Fibroblast of pulmonary artery (primary cell): ENCODE measurements at places on chromosomes 11 and 22.
A peak's percentile ranks its signal among the peaks of the same experiment; 100 is the strongest.

- DNase-seq: no peak
Measured at GRCh38 chr11:49302360-49302759, 94.0 kb upstream of the FOLH1 start.

DNA sequence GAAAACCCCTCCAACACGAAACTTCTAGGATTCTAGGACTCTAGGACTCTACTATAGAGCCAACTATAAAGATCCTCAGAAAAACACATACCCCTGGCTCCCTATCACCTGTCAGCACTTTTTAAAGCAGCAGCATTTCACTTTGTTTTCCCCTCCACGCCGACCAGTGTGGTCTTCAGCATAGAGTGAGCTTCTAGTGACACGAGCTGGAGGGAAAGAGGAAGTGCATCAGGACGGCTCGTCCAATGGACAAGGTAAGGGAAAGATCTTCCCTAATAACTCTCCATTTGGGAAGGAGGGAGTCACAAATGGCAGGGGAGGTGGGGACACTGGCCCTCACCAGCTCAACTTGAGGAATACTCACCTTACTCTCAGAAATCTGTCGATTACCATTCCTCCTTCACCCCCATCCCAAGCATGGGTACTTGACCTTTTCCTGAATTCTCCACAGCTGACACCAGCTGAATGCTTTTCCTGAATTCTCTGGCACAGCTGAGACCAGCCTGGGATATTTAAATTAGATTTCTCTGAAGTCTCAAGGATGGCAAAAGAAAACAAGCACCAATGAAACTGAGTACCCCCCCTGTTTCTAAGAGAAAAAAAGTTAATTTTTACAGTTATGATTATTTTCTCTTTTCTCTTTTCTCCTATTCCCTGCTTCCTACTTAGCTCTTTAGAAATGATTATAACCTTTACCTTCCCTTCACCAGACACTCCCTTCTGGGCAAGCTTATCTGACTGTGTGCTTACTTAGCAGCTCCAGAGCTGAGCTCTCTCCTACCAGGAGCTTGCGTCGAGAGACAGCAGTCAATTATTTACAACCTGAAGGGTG lies 33.3 kb upstream of the NNMT start:
- DNase-seq: peak; percentile 75

- DNase-seq: no peak
Measured at GRCh38 chr22:38774496-38775166, 18.8 kb upstream of the SUN2 start.

DNA sequence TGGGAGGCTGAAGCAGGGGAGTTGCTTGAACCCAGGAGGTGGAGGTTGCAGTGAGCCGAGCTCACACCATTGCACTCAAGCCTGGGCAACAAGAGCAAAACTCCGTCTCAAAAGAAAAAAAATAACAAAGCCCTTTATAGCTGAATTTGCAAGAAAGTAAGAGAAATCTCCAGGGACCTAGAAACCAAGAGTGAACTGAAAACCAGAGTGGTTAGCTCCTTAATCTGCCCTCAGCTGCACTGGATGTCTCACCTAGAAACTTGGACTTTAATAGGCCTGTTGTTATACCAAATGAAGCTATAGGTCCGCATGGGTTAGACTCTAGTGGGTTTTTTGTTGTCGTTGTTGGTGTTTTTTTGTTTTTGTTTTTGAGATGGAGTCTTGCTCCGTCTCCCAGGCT lies 4.1 kb downstream of the NEU3 start:
- no peak for DNase-seq

GRCh38 chr11:68843703-68844312 lies 2.1 kb upstream of the CPT1A start:
- no peak for DNase-seq

GRCh38 chr11:10376061-10376460 lies 71.2 kb downstream of the ADM start:
- no peak for DNase-seq

GRCh38 chr11:46465683-46466082 lies 74.1 kb upstream of the CHRM4 start:
- DNase-seq: no peak
